Aorta (tissue), 5 donors: ENCODE measurements at places on chromosomes 12 and 14. TPM values are rescaled to one million over a fixed set of nuclear protein-coding genes. Genes with fewer than 3 reads are reported as not detected.

LRRC9 gene
- total RNA-seq = not detected

FAM90A1 gene
- total RNA-seq = 0.27 TPM

C3AR1 gene
- 23.4 TPM for total RNA-seq

TAS2R9 gene
- total RNA-seq = not detected

PPP4R4 gene
- 0.93 TPM for total RNA-seq

NKX2-1 gene
- not detected for total RNA-seq

CLEC2A gene
- not detected for total RNA-seq

TAS2R7 gene
- not detected for total RNA-seq

HVCN1 gene
- 4.1 TPM for total RNA-seq
